ENCODE measurements at places on chromosomes 13 and 19. TPM values are rescaled to one million over a fixed set of nuclear protein-coding genes. Genes with fewer than 3 reads are reported as not detected.
A peak's percentile ranks its signal among the peaks of the same experiment; 100 is the strongest.

GRCh38 chr19:31512181-31512970 is 163.1 kb upstream of the TSHZ3 start:
- no peak for DNase-seq

DNA sequence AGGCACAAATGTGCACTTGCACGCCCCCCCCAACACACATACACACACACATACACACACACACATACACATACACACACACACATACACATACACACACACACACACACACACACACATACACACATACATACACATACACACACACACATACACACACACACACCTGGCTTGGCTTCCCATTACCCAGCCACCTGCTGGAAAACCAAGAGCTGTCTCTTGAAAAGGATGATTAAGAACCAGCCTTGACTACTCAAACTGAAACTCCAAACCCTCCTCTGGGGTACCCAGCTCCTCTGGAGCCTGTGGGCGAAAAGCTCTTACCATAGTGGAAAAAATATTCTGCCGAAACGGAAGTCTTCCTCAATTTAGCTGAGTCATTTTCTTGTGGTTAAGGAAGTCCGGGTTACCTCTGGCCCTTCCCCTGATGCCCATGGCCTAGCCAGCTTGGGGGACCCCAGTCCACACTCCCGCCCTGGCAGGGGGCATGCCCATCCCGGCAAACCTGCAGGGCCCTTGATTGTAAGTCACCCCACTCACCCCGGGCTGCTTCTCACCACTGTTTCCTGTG is 21.9 kb downstream of the CEBPA start:
- DNase-seq, result no peak

FBXL12 gene
- polyA plus RNA-seq, result 35.3 TPM

DNA sequence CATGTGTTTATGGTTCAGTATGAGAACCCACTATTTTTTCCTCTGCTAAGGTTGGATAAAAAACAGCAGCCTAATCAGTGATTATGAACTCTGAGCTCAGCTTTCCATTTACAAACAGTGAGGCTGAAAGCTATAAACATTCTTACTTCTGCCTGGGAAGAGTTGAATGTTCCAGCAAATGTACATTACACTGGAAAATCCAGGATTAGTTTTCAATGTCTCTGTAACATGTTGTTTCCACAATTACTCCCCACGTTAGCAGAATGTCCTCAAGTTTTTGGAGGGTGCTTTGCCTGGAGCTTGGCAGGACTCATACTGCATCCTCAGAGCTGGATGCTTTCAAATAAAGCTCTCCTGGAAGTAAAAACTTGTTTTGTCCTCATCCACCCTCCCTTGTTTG is 150.4 kb downstream of the POSTN start:
- no peak for DNase-seq

- DNase-seq, result no peak
Observed at GRCh38 chr19:3374369-3375112, 8.2 kb downstream of the NFIC start.

RGS9BP gene
- 0.34 TPM for polyA plus RNA-seq

GRCh38 chr19:39483141-39483540 is 2.5 kb downstream of the TIMM50 start:
- no peak for DNase-seq

DNA sequence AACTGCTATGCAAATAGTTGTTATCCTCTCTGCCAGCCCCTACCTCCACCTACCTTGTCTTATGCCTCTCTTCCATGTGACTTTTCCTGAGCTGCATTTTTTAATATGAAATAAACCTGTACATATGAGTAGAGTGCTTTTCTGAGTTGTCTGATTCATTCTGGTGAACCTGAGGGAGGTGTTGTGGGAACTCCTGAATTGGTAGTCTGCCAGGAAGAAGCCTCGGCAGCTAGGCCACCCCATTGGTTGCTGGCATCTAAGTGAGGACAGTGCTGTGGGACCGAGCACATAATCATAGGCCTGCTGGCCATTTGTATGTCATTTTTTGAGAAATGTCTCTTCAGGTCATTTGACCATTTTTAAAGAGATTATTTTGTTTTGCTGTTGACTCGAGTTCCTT is 1146.8 kb downstream of the UQCRFS1 start:
- DNase-seq, result no peak

DNA sequence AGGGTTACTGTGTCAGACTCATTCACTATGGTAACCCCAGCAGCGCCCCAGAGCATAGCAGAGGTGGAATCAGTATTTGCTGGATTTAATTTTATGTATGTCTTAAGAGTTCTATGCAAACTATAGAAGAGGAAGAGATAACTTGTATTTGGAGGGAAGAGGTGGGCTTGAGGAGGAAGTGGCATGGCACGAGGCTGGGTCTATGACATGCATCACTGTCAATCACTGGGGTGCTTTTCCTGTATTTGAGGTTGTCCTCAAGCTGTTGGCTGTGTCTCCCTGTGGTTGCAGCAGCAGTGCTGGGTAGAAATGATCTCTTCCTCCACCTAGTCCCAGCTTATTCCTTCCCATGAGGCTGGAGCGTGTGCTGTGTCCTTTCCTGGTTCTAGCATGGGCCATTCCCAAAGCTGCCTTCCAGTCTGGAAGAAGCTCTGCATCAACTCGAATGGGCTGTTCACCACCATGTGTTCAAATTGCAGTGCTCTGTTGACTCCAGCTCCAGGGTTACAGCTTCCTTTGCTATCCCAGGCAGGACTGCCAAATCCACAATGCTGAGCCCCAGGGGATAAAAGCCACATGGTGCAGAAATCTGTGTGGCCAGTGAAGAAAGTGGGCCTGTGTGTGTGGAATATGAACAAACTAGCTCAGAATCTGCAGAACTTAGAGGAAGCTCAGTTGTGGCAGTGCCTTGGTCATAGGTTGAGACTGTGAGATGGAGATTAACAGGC is 73.1 kb upstream of the MTIF3 start:
- no peak for DNase-seq

DNA sequence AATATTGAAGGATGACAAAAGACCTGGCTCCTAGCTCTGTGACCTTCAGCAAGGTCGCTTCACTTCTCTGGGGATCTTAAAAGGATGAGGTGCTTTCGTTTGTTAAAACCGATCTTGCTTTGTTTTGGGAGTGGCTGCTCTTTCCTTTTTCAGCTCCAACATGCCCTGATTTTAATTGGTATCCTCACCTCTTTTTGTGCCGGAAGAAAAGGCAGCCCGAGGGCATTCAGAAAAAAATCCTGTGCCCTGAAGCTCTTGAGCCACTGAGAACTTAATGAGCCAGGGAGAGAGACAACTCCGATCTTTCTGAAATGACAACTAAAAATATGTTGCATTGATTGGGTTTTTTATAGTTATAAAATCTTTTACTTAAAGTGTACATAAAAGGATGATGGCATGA is 19.4 kb downstream of the CLDN10 start:
- DNase-seq, result no peak

CCDC194 gene
- polyA plus RNA-seq, result 7.1 TPM

ZNF723 gene
- polyA plus RNA-seq, result not detected

GRCh38 chr19:16327911-16328823 is 3.5 kb downstream of the KLF2 start:
- no peak for DNase-seq

DNA sequence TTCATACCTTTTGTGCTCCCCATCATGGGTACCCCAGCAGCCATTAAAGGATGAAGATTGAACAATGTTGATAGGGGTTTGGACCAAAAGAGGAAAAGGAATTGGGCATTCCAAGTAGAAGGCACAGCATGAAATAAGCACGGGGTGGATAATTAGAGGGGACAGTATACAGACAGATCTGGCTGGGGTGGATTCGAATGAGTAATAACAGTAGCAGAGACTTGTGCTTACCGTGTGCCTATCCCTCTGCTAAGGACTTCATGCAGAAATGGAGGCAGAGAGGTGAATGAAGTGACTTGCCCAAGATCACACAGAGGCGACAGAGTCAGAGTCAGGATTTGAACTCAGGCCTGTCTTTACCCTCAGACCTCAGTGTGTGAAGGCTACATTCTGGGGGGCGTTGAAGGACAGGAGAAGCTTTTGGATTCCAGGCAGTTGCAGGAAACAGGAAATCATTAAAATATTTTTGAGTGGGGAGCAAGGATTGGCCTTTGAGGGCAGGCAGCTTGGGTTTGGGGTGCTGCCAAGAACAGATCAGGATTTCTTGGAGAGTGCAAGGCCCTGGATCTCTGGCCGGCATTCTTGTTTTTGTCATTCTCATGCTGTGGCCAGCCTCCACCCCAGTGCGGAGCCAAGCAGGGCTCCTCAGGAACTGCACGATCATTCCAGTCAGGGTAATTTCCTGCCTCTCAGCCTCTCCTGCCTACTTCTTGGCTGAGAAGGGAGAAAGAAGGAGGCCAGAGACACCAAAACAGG is 18.7 kb downstream of the PAF1 start:
- DNase-seq, result peak; percentile 54

ZNF665 gene
- 6.8 TPM for polyA plus RNA-seq

HSH2D gene
- 0.30 TPM for polyA plus RNA-seq

GRCh38 chr13:102187313-102187712 is 214.5 kb downstream of the FGF14 start:
- no peak for DNase-seq

TNFRSF19 gene
- 54.1 TPM for polyA plus RNA-seq
